ENCODE measurements at places on chromosomes 11 and 22.

DNA sequence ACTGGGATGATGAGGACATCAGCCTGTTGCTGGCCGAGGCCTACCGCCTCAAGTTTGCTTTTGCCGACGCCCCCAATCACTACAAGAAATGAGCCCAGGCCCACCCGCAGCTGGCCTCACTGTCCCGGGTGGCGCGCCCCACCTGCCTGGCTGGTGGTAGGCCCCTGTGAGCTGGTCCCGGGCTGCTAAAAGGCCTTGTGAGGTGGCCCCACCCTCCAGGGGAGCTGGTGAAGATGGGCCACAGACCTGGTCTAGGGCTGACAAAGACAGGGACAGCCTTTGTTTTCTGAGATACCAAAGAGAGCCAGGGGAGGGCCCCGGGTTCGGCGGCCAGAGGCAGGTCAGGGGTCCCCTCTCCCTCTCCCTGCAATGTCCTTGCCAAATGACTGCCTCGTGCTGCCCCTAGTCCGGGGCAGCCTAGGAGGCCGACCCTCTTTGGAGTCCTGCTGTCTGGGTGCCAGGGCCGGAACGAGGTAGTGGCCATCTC lies 411.1 kb downstream of the TBC1D22A start:
- no peak for DNase-seq

- DNase-seq: no peak
Measured at GRCh38 chr11:22459048-22459447, 120.9 kb downstream of the SLC17A6 start.

- DNase-seq: no peak
Measured at GRCh38 chr11:61914471-61915171, 2.7 kb downstream of the RAB3IL1 start.

DNA sequence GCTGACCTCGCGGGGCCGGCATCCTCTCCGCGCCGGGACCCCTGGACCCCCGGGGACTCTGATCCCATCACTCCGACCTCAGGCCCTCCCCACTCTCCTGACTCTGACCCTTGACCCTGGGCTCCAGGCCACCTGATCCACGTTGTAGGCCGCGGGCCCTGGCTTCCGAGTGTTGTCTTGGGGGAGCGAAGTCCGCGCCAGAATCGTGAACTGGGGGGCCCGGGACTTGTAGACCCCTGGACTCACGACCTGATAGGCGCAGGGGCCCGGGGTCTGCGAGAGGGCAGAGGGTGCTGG lies 716 bp upstream of the TYMP start:
- no peak for DNase-seq

Measured in GF-D8 (cell line).